ENCODE measurements at places on chromosomes 2 and 18.

GRCh38 chr18:9147440-9148202 lies 11.0 kb downstream of the ANKRD12 start:
- no peaks in the 10 kb centered on the region for H3K4me1 ChIP-seq
- H3K27ac ChIP-seq = no peak overlapping the region
- no peak overlapping the region for H3K4me3 ChIP-seq
- H3K36me3 ChIP-seq = no peaks in the 10 kb centered on the region

- peaks cover 4% of the 10 kb centered on the region for H3K4me1 ChIP-seq
- no peak for DNase-seq
- H3K27me3 ChIP-seq = no peaks in the 10 kb centered on the region
- H3K4me3 ChIP-seq = no peak overlapping the region
- no peaks in the 10 kb centered on the region for H3K36me3 ChIP-seq
Measured at GRCh38 chr2:150575861-150576260, 88.4 kb upstream of the RND3 start.

GRCh38 chr2:86807133-86807467 lies 16.4 kb upstream of the CD8A start:
- H3K4me1 ChIP-seq = peaks cover 14% of the 10 kb centered on the region
- H3K27ac ChIP-seq = no peak overlapping the region
- no peaks in the 10 kb centered on the region for H3K36me3 ChIP-seq
- H3K4me3 ChIP-seq = peak overlapping the region; percentile 51

DNA sequence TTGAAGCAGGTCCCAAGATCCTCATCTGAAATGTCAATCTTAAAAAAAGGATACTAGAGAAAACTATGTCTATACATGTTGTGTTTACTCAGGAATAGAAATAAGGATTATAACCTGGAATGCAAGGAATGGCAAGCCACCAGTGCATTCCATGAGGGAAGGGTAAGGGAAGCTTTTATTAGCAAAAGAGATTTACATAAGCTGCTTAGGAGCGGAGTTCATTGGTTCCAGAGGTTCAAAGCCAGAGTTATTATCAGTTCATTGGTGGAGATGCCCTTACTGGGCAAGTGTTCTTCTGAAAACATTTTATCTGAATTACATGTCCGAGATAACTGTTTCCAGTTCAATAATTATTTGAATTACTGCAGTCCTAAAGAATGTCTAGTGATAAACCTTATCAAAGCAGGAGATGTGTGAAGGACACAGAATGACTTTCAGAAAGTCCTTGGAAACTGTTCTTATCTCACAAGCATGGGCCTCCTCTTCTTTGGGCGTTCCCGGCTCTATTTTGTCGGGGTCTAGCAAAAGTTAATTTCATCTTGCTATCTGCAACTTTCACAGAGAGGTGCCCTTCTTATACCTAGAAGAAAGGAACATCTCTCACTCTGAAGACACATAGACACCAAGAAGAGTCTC lies 23.5 kb downstream of the COMMD1 start:
- no peaks in the 10 kb centered on the region for H3K27me3 ChIP-seq
- peaks cover 7% of the 10 kb centered on the region for H3K4me1 ChIP-seq
- H3K27ac ChIP-seq = peak overlapping the region; percentile 36
- no peaks in the 10 kb centered on the region for H3K36me3 ChIP-seq

GRCh38 chr2:98764499-98764898 lies 33.6 kb upstream of the MGAT4A start:
- H3K27ac ChIP-seq = no peak overlapping the region
- DNase-seq = no peak
- H3K4me3 ChIP-seq = no peak overlapping the region
- H3K36me3 ChIP-seq = no peaks in the 10 kb centered on the region
- peaks cover 4% of the 10 kb centered on the region for H3K27me3 ChIP-seq

GRCh38 chr18:37483984-37484819 lies 81.4 kb downstream of the CELF4 start:
- H3K27me3 ChIP-seq = peaks cover 19% of the 10 kb centered on the region
- DNase-seq = no peak
- no peak overlapping the region for H3K27ac ChIP-seq
- no peak overlapping the region for H3K4me3 ChIP-seq

GRCh38 chr18:49869354-49869753 lies 56.0 kb upstream of the ACAA2 start:
- no peaks in the 10 kb centered on the region for H3K36me3 ChIP-seq
- DNase-seq = no peak
- H3K4me3 ChIP-seq = no peak overlapping the region
- H3K27ac ChIP-seq = no peak overlapping the region
- H3K4me1 ChIP-seq = no peaks in the 10 kb centered on the region

DNA sequence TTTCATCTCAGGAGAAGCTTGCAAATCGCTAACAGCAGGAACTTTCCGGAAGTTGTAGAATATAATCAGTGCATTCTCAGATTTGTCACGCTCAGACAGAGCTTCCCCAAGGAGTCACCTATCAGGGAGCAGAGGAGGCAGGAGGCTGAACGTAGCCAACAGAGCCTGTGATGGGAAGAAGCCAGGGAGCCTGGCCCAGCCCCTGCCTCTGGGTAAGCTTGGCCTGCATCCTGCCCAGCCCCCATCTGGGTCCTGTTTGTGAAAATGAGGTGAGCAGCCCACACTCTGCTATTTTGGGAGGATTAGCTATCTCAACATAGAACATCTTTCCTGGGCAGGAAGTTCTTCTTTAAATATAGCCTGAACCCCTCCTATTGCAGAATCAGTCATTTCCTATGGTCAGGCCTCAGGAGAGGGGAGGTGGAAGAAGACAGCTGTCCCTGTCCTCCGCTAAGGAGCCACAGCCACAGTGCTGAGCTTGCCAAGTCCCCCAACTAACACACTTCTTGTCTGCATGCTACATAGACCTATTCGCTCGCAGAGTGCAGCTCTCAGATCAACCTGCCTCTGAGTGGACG lies 19.2 kb upstream of the PKDCC start:
- peaks cover 27% of the 10 kb centered on the region for H3K4me1 ChIP-seq
- DNase-seq = no peak
- H3K27me3 ChIP-seq = no peaks in the 10 kb centered on the region
- no peaks in the 10 kb centered on the region for H3K36me3 ChIP-seq

- H3K27me3 ChIP-seq = no peaks in the 10 kb centered on the region
- H3K4me1 ChIP-seq = peaks cover 16% of the 10 kb centered on the region
Measured at GRCh38 chr2:69720404-69720803, 21.5 kb upstream of the ANXA4 start.

DNA sequence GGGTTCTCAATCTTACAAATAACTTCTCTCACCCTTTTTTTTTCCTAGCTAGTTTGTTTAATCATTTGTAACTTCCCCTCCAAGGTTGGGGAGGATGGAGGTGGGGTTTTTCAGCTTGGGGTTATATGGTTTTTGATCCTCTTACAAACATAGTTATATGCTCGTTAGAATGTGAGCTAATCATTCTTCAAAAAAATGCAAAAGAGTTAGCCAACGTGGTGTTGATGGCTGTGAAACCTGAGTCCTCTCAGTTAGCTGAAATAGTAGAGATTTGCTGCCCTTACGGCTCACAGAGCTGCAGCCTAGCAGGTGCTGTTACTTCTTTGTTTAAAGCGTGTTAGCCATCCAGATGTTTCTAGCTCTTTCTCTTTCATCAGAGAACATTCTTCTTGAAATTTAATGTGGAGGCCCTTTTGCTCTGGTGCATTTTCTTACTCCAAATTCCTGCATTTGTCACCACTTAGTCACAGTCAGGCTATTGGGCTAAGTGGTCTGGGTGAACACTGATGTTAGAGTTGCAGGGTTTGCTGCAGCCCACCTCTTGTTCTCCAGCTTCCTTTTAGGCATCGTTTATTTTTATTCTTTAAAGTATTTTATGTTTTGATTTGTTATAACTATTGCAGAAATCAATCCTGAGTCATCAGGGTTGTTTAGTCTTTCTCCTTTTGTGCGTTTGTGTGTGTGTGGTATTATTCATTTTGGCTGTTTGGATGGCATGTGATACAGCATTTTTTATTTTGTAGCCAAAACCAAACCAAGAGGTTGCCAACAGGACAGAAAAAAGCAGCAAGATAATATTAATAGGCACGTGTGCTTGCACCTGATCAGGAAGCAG lies 41.1 kb downstream of the LIMS1 start:
- H3K4me1 ChIP-seq = peaks cover 69% of the 10 kb centered on the region
- H3K36me3 ChIP-seq = no peaks in the 10 kb centered on the region
- DNase-seq = peak; percentile 93
- H3K27me3 ChIP-seq = no peaks in the 10 kb centered on the region
- H3K27ac ChIP-seq = peak overlapping the region; percentile 81

DNA sequence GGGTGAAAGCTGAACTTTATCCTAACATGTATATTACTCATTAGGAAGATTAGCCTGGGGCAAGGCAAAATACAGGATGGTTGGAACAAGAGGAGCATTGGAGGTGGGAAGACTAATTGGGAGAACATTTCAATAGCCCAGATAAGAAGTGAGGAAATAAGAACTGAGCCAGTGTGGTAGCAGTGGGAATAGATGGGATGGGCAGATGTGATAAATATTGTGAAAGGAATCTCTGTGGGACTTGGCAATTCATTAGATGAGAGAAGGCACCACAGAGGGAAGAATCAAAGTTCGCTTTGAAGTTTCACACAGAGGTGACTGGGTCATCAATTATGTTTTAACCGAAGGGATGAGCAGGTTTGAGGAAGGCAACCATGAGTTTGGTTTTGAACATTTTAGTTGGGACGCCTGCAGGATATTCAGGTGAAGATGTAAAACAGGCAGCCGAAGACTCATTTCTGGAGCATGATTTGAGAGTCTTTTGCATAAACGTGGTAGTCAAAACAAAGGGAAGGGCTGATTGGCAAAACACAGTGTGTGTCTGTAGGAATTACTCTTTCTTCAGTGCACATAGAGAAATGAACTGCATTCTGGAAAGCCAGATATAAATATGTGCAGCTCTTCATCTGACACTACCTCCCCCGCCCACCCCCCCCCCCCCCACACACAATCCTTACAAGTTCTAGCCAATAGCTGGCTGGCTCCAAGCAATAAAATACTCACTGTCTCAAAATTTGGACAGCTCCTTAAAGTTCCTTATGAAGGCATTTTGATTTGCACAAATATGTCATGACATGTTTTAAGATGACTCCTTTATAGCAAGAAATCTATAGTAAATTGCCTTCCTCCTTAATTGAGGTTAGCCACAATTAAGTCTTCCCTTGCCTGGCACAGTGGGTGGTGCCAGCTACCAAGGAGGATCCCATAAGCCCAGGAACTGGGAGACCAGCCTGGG lies 1.9 kb upstream of the SLC1A4 start:
- H3K27me3 ChIP-seq = peaks cover 6% of the 10 kb centered on the region
- H3K4me3 ChIP-seq = peak overlapping the region; percentile 48
- H3K36me3 ChIP-seq = no peaks in the 10 kb centered on the region
- H3K27ac ChIP-seq = no peak overlapping the region
- DNase-seq = peak; percentile 55

GRCh38 chr18:3094338-3094684 lies 81.4 kb upstream of the LPIN2 start:
- H3K27ac ChIP-seq = no peak overlapping the region
- no peaks in the 10 kb centered on the region for H3K36me3 ChIP-seq
- H3K4me1 ChIP-seq = no peaks in the 10 kb centered on the region
- no peak for DNase-seq
- no peaks in the 10 kb centered on the region for H3K27me3 ChIP-seq

GRCh38 chr2:98378901-98379300 lies 32.6 kb downstream of the CNGA3 start:
- H3K4me1 ChIP-seq = no peaks in the 10 kb centered on the region
- no peaks in the 10 kb centered on the region for H3K36me3 ChIP-seq
- DNase-seq = peak; percentile 78
- H3K27ac ChIP-seq = no peak overlapping the region
- H3K27me3 ChIP-seq = peaks cover 11% of the 10 kb centered on the region
- H3K4me3 ChIP-seq = no peak overlapping the region

- no peaks in the 10 kb centered on the region for H3K36me3 ChIP-seq
- H3K27ac ChIP-seq = no peak overlapping the region
- DNase-seq = no peak
- H3K27me3 ChIP-seq = no peaks in the 10 kb centered on the region
Measured at GRCh38 chr2:191739194-191739593, 61.3 kb downstream of the NABP1 start.

DNA sequence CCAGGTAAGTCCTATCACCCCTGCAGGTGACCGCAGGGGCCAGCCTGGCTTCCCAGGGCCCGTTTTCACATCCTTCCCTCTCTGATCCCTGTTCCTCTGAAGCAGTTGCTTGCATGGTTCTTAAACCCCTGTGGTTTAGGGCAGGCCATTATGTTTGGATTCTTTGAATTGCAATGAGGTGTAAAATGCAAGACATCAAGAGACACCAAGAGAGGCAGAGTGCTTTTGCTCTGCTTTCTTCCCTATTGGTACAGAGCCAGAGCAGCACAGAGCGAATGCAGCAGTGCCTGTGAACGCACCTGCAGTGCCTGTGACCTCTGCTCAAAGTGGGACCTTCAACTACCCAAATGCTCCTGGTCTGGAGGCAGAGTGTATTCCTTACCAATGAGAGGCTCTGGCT lies 7.6 kb downstream of the RFX8 start:
- H3K4me1 ChIP-seq = peaks cover 13% of the 10 kb centered on the region
- H3K27me3 ChIP-seq = no peaks in the 10 kb centered on the region
- peak; percentile 30 for DNase-seq
- H3K4me3 ChIP-seq = no peak overlapping the region
- no peak overlapping the region for H3K27ac ChIP-seq
- H3K36me3 ChIP-seq = no peaks in the 10 kb centered on the region

DNA sequence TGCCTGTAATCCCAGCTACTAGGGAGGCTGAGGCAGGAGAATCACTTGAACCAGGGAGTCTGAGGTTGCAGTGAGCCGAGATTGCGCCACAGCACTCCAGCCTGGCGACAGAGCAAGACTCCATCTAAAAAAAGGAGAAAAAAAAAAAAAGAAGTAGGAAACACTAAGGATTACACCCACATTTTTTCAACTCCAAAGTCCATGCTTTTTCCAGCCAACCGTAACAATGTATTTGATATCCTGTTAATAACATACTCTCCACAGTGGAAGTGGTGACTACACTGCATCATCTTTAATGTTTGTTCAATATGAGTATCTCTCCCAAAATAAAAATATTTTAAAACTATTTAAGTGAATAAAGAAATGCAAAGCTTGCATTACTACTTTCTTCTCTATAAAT lies 481.6 kb upstream of the ACVR2A start:
- no peak overlapping the region for H3K27ac ChIP-seq
- DNase-seq = no peak
- H3K4me3 ChIP-seq = no peak overlapping the region

- peak; percentile 1 for DNase-seq
- no peak overlapping the region for H3K4me3 ChIP-seq
- H3K27me3 ChIP-seq = no peaks in the 10 kb centered on the region
- no peak overlapping the region for H3K27ac ChIP-seq
- no peaks in the 10 kb centered on the region for H3K4me1 ChIP-seq
Measured at GRCh38 chr18:73136134-73136533, 268.3 kb upstream of the NETO1 start.

DNA sequence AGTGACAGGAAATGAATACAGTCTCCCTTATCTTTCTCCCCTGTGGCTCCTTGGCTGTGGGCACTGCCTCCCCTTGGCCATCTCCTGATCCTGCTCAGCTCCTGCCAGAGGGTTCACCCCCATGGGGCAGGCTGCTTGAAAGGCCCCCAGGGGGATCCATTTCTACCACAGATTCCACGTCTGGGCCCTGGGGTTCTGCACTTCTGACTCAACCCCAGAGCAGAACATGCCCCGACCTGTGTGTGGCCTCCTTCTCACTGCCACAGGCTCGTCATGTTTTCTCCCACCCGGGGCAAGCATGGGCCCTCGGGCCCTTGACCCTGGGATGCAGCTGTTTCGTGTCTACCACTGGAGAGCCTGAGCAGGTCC lies 122.2 kb downstream of the ACKR3 start:
- H3K4me3 ChIP-seq = no peak overlapping the region
- DNase-seq = no peak
- no peaks in the 10 kb centered on the region for H3K27me3 ChIP-seq
- no peaks in the 10 kb centered on the region for H3K36me3 ChIP-seq

All from astrocyte (in vitro differentiated cells and primary cell).